ENCODE measurements at places on chromosomes 6 and 20. TPM values are rescaled to one million over a fixed set of nuclear protein-coding genes. Genes with fewer than 3 reads are reported as not detected.

Gene XKR7
- total RNA-seq: 1.8 TPM

Gene SLC17A3
- not detected for total RNA-seq

Gene GCM1
- total RNA-seq: not detected

Gene SYCP2
- 0.69 TPM for total RNA-seq

DNA sequence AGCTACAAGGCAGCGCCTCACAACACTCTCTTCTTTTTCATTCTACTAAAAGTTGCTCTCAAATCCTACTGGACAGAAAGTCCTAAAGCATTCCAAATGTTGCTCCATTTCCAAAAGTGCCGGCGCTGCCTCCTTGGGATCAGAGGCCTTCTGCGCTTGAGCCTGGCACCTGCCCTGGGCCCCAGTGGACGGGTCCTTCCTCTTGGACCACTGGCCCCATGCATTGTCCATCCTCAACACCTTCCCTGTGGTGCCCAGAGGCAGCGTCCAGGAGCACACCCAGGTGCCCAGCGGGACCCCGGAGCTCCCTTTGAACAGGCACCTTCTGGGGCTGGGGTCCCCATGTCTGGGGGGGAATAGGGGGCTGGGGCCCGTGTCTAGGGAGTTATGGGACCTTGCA is 205.2 kb downstream of the ERMARD start:
- no peak overlapping the region for H3K27ac ChIP-seq
- no peaks in the 10 kb centered on the region for H3K36me3 ChIP-seq
- H3K27me3 ChIP-seq: no peaks in the 10 kb centered on the region
- no peaks in the 10 kb centered on the region for H3K4me1 ChIP-seq

DNA sequence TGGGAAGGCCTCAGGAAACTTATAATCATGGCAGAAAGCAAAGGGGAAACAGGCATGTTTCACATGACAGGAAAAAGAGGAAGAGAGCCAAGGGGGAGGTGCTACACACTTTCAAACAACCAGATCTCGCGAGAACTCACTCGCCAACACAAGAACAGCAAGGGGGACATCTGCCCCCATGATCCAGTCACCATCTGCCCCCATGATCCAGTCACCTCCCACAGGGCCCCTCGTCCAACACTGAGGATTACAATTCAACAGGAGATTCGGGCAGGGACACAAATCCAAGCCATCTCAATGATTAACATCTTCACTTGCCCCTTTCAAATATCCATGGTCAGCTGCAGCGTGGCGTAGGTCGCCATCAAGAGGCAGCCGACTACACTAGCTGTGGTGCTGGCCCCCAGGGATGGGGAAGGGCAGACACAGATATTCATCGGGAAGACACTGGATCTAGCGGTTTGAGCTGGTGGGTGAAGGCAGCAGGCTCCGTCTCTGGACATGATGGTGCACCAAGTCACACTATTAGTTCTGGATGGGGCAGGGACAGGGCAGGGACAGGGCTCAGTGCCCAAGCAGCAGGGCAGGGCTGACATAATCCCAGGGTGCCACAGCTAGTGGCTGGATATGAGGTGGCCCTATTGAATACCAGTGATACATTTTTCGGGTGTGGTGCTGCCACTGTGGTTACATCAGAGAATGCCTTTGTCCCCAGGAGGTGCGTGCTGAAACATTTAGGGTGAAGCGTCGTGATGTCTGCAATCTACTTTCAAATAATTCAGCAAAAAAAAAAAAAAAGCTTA is 31.6 kb downstream of the TUBB2B start:
- H3K27ac ChIP-seq: peak overlapping the region; percentile 31
- DNase-seq: no peak
- no peaks in the 10 kb centered on the region for H3K27me3 ChIP-seq
- H3K4me3 ChIP-seq: no peak overlapping the region
- peaks cover 22% of the 10 kb centered on the region for H3K4me1 ChIP-seq

GRCh38 chr20:36109251-36109947 is 45.1 kb upstream of the EPB41L1 start:
- no peak overlapping the region for H3K27ac ChIP-seq
- H3K4me3 ChIP-seq: no peak overlapping the region
- H3K36me3 ChIP-seq: no peaks in the 10 kb centered on the region
- H3K4me1 ChIP-seq: peaks cover 2% of the 10 kb centered on the region
- H3K27me3 ChIP-seq: no peaks in the 10 kb centered on the region

DNA sequence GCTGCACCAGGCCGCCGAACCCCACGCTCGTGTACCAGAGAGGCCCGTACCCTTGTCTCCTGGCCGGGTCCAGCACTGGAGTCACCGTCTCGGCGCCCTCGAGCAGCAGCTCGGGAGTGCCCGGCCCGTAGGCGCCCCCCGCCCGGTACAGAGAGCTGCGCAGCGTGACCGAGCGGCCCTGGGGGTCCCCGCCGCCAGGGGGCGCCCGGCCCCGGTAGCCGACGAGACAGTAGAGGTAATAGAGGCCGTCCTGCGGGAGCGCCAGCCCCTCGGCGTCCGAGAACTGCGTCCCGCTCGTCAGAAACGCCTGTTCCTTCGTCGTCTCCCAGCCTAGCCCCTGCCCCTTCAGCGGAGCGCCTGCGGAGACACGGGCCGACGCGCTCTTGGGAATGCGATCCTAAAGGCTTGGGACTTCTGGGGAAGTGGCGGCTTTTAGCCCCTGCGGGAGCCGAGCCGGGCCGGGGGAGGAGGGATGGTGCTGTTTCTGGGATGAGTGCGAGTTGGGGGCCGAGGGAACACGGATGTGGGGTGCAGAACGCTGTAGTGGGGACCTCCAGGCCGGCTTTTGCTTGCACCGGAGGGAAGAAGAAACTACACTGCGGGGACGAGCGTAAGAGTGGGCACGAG is 1.3 kb downstream of the LTB start:
- DNase-seq: peak; percentile 96
- peaks cover 6% of the 10 kb centered on the region for H3K4me1 ChIP-seq
- no peaks in the 10 kb centered on the region for H3K27me3 ChIP-seq
- no peak overlapping the region for H3K27ac ChIP-seq

DNA sequence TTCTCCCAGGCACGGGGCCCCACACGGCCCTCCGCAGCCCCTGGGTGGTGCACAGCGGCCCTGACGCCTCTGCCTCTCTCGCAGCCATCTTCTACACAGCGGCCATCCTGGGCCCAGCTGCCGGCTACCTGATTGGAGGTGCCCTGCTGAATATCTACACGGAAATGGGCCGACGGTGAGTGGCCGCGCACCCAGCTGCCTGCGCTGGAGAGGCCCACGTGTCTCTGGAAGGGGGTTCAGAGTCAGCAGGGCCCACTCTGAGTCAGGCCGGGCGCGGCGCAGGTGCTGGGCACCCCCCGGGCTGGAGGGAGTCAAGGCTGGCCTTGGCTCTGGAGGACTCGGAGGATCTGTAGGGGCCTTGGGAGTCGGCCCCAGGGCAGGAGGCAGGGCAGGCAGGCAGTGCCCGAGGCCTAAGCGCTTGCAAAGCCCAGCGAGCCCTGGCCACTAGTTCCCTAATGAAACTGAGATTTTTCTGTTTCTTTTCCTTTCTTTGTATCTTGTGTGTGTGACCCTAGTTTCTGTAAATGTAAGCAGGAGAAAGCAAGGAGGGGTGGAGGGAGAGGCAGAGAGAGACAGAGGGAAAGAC is 16.4 kb downstream of the SLCO4A1 start:
- H3K27me3 ChIP-seq: no peaks in the 10 kb centered on the region
- no peaks in the 10 kb centered on the region for H3K4me1 ChIP-seq
- no peaks in the 10 kb centered on the region for H3K36me3 ChIP-seq
- no peak overlapping the region for H3K4me3 ChIP-seq
- no peak overlapping the region for H3K27ac ChIP-seq

- H3K27me3 ChIP-seq: no peaks in the 10 kb centered on the region
- H3K4me3 ChIP-seq: no peak overlapping the region
- no peak for DNase-seq
- no peaks in the 10 kb centered on the region for H3K36me3 ChIP-seq
- no peaks in the 10 kb centered on the region for H3K4me1 ChIP-seq
- no peak overlapping the region for H3K27ac ChIP-seq
Measured at GRCh38 chr6:12414096-12414675, 124.0 kb downstream of the EDN1 start.

DNA sequence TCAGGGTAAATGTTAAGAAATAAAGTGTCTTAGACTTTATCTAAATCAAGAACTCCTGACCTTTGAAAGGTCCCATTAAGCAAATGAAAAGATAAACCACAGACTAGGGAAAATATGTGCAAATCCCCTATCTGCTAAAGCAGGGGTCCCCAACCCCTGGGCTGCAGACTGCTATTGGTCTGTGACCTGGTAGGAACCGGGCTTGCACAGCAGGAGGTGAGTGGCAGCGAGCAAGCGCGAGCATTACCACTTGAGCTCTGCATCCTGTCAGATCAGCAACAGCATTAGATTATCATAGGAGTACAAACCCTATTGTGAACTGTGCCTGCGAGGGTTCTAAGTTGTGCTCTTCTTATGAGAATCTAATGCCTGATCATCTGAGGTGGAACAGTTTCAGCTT is 42.4 kb downstream of the LCA5 start:
- H3K36me3 ChIP-seq: no peaks in the 10 kb centered on the region
- H3K27ac ChIP-seq: no peak overlapping the region
- DNase-seq: peak; percentile 70
- peaks cover 6% of the 10 kb centered on the region for H3K4me1 ChIP-seq
- no peak overlapping the region for H3K4me3 ChIP-seq

DNA sequence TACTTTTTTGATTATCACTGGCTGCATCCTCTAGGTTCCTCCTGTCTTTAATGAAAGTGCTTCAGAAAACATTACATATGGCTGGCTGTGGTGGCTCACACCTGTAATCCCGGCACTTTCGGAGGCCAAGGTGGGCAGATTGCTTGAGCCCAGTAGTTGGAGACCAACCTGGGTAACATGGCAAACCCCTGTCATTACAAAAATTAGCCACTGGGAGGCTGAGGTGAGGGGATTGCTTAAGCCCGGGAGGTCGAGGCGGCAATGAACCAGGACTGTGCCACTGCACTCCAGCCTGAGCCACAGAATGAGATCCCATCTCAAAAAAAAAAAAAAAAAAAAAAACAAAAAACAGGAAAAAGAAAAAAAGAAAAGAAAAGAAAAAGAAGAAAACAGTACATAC is 35.3 kb downstream of the BEND3 start:
- H3K4me3 ChIP-seq: no peak overlapping the region
- H3K27me3 ChIP-seq: no peaks in the 10 kb centered on the region
- no peak overlapping the region for H3K27ac ChIP-seq
- DNase-seq: no peak
- H3K36me3 ChIP-seq: peaks cover 45% of the 10 kb centered on the region
- H3K4me1 ChIP-seq: no peaks in the 10 kb centered on the region

GRCh38 chr20:36847009-36847709 is 28.8 kb upstream of the TLDC2 start:
- no peak overlapping the region for H3K4me3 ChIP-seq
- no peak overlapping the region for H3K27ac ChIP-seq
- no peak for DNase-seq
- no peaks in the 10 kb centered on the region for H3K4me1 ChIP-seq
- H3K36me3 ChIP-seq: no peaks in the 10 kb centered on the region
